Tibial artery (tissue), 4 donors: ENCODE measurements at places on chromosomes 2 and 18.

DNA sequence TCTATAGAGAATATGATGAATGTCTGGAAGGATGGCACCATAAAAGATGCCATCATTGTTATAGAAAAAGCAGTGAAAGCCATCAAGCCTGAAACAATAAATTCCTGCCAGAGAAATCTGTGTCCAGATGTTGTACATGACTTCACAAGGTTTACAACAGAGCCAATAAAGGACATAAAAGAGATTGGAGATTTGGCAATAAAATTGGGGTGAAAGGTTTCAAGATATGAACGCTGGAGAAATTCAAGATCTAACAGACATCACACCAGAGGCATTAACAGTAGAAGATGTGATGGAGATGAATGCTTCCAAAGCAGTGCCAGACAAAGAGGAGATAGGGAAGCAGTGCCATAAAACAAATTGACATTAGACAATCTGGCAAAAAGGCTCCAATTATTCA, 518.8 kb upstream of the ACVR2A start:
- no peak for DNase-seq

- peak; percentile 72 for DNase-seq
Observed at GRCh38 chr2:65300761-65301711, 73.4 kb downstream of the ACTR2 start.

- DNase-seq: no peak
Observed at GRCh38 chr2:175441181-175441761, 259.8 kb upstream of the ATP5MC3 start.

DNA sequence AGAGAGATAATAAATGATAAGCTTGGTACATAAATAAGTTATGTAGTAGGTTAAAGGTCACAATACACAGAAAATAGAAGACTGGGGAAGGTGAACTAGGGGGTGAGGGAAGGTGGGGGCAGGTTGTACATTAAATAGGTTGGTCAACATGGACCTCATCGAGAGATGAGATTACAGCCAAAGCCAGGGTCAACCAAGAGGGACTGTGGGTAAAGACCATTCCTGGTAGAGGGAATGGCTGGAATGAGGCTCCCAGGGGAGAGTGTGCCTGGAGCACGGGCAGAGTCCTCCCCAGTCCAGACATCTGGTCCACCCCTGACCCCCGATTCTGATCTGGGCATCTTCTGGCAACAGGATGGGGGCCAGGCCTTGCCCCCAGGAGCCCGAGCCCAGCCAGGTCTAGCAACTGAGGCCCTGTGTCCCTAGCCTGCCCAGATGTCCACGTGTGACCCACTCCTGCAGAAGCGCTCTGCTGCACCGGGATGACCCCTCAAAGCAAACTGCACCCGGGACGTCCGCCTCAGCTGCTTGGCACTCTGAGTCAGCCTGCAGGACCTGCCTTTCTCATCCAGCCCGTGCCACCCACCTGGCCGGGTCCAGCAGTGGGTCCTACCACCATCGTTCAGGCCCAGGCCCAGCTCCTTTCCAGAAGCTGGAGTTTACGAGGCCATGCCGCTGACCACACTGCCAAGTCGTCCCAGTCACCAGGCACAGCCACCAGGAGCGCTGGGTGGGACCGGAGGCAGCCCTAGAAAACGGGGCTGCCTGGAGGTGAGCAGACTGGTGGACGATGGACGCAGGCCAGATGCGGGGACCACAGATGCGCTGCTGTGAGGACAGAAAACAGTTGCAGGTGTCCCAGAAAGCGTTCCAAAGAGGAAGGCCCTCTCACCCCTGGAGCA, 56.2 kb upstream of the ID2 start:
- peak; percentile 15 for DNase-seq

DNA sequence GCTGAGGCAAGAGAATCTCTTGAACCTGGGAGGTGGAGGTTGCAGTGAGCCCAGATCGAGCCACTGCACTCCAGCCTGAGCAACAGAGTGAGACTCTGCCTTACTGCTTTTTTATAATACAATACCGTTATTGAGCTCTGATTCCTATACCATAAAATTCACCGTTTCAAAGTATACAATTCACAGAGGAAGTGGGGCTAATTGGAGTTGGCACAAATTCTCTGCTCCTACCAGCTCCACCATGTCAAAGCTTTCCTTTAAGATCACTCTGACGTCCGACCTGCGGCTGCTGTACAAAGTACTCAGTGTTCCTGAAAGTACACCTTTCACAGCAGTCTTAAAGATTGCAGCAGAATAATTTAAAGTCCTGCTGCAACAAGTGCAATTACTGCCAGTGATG, 29.6 kb upstream of the CYBRD1 start:
- DNase-seq: no peak

DNA sequence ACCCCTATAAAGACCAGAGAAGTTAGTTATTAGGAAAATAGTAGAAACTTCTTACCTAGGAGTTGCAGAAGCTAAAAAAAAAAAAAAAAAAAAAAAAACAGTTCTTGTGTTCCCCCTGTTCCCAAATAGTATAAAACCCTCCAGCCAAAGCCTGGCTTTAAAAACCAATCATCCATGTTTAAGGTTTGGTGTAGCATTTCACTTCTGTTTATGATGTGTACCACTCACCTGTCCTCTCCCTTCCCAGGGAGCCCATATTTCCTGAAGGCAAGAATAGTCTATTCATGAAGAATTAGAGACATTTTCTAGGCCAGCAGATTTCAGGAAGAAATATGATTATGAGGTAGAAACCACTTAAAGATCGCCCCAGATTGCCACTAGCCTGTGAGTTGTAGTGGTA, 273.6 kb downstream of the SETBP1 start:
- DNase-seq: no peak

- no peak for DNase-seq
Observed at GRCh38 chr2:122237450-122237849, 482.0 kb downstream of the TSN start.

DNA sequence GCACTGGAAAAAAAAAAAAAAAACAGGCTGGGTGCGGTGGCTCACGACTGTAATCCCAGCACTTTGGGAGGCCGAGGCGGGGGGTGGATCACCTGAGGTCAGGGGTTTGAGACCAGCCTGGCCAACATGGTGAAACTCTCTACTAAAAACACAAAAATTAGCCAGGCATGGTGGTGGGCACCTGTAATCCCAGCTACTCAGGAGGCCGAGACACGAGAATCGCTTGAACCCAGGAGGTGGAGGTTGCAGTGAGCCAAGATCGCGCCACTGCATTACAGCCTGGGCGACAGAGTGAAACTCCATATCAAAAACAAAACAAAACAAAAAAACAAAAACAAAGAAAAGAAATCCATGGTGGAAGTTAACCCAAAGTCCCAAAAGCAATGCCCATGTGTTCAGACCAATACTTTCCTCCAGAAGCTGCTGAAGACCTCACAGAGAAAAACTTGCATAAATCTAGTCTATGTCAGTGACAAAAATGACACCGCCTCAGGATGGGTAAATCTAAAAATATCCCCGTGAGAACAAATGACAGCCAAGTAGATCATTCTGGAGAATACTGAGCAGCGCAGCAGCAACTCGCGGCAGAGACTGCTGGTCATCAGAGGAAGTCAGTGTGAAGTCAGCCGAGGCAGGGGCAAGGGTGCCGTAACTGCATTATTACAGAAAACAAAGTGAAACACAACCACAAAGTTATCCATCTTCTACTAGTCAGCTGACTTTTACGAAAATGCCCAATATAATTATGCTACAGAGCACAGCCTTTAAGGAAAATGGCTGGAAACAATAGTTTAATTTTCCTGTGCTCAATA, 41.0 kb downstream of the LPIN2 start:
- no peak for DNase-seq

DNA sequence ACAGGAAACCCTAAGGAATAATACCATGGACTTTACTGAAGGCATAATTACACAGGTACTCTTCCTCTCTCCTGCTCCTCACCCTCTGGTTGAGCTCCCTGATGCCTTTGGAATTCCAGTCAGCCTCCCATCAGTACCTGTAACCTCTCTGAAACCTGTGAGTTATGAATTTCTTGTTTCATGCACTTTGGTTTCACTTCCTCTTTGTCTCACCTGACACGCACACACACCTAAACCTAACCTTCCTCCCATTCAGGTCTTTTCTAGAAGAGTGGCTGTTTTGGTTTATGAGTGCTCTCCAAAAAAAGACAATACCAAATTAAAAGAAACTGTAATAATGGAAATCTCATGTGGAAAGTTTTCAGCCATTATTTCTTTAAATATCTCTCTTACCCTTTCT, 451.3 kb upstream of the VWC2L start:
- no peak for DNase-seq

DNA sequence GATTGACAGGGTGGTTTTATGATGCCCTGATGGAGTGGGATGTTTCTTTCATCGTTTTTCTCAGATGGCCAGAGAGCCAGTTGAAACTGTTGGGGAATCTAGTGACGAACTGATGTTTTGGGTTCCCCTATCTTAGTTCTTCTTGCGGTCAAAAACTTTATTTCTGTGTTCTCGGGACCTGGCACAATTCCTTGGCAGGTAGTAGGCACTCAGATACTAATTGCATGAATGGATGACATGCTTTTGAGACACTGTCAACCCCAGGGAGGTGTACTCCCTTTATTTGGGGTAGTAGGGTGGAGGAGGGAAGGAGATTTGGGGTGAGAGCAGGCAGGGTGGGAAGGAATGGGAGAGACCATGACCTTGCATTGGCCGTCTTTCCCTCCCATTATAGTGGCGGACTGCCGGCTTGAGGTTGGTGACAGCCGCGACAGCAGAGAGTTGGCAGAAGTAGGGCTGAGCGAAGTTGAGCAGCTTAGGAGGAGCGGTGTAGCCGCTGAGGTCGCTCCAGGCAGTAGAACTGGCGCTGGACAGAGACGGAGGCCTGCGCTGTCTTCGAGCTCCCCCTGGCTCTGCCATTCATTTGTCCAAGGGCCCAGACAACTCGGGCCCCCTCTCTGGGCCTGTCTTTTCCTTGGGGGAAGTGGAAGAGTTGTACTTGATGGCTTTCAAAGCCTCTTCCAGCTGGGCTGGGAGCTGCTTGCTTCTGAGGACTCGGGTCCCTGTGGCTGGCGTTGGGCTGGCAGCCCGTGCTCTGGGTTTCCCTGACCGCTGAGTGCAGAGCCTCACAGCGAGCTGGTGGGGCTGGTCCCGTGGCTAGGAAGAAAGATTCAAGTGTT, 2.6 kb downstream of the TET3 start:
- DNase-seq: no peak

DNA sequence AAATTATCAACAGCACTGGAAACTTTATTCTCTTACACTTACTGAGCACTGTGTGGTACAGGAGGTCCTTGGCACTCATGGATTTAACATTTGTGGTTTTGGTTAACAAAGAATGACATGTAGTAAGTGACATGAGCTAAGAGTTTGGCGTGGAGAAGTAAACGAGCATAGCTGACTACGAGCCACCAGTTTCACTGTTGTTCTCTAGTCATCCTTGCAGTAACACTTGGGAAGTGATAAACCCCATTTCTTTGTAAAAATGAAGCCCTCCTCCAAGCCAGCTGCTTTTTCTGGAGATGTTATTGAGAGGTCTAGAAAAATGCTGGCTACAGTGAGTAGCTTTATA, 32.7 kb downstream of the QPCT start:
- DNase-seq: peak; percentile 28

- DNase-seq: no peak
Observed at GRCh38 chr18:35186291-35187034, 54.4 kb upstream of the ZNF397 start.

- no peak for DNase-seq
Observed at GRCh38 chr2:194495046-194495445, 1162.0 kb upstream of the SLC39A10 start.
